ENCODE measurements at places on chromosomes 7 and 10.

GRCh38 chr7:55274156-55274555 lies 91.0 kb upstream of the LANCL2 start:
- DNase-seq, result no peak

- no peak for DNase-seq
Observed at GRCh38 chr10:79335094-79335469, 12.2 kb upstream of the PPIF start.

- no peak for DNase-seq
Observed at GRCh38 chr10:103823706-103824272, 31.6 kb downstream of the SH3PXD2A start.

- peak; percentile 71 for DNase-seq
Observed at GRCh38 chr10:132547421-132547861, 9.9 kb downstream of the INPP5A start.

- DNase-seq, result no peak
Observed at GRCh38 chr7:512146-512510, 7.5 kb downstream of the PDGFA start.

- DNase-seq, result no peak
Observed at GRCh38 chr10:94133239-94133638, 139.5 kb downstream of the PLCE1 start.

All from ureter (tissue), 1 donor.